ENCODE measurements at places on chromosomes 2 and 18. TPM values are rescaled to one million over a fixed set of nuclear protein-coding genes. Genes with fewer than 3 reads are reported as not detected.
A peak's percentile ranks its signal among the peaks of the same experiment; 100 is the strongest.

- DNase-seq, result peak; percentile 63
These were observed 15.2 kb upstream of the PLEKHM3 start for GRCh38 chr2:208040199-208041171.

DNA sequence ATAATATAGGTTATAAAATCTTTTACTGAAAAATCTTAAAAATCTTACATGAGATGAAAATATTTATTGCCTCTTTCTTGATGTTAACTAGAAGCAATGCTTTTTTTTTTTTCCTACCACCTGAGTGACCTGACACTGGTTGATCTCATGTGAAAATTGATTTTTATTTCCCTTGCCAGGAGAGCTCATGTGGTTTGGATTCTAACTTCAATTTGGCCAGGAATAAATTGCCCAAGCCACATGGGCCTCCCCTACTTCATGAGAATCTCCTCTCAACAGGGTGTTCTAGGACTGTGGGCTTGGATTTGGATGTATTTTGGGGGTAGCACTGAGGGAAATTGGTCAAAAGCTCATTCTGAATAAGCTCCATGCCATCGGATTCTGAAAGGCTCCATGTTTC, 20.1 kb downstream of the IDH1 start:
- no peak for DNase-seq

The AKAIN1 gene
- not detected for polyA plus RNA-seq

The SLC5A7 gene
- not detected for polyA plus RNA-seq

The BABAM2 gene
- polyA plus RNA-seq, result 19.9 TPM
